Activated naive CD8-positive, alpha-beta T cell treated with anti-CD3 and anti-CD28 coated beads, Interleukin-2, amount 10 ng/mL, durations not matched to agents 7 days and 5 days (primary cell): ENCODE measurements at places on chromosomes 6 and 20. TPM values are rescaled to one million over a fixed set of nuclear protein-coding genes. Genes with fewer than 3 reads are reported as not detected.

DNA sequence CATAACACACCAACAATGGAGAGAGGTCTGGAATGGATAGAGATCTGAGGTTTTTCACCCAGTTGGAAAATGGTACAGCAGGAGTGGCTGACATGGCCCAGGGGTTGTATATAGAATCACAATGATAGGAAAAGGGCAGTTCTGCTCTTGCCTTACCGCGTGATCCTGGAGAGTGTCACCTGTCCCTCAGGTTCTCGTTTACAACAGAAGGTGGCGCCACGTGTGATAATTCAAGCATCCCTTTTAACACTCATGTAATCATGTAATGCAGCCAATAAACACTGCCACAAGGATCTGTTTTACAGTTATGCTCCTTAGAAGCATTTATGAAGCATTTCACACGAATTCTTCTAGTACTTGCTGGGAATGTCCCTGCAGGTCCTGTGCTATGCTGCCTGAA lies 12.9 kb upstream of the WFDC2 start:
- H3K36me3 ChIP-seq, result no peaks in the 10 kb centered on the region
- no peaks in the 10 kb centered on the region for H3K27me3 ChIP-seq
- no peak for DNase-seq

DNA sequence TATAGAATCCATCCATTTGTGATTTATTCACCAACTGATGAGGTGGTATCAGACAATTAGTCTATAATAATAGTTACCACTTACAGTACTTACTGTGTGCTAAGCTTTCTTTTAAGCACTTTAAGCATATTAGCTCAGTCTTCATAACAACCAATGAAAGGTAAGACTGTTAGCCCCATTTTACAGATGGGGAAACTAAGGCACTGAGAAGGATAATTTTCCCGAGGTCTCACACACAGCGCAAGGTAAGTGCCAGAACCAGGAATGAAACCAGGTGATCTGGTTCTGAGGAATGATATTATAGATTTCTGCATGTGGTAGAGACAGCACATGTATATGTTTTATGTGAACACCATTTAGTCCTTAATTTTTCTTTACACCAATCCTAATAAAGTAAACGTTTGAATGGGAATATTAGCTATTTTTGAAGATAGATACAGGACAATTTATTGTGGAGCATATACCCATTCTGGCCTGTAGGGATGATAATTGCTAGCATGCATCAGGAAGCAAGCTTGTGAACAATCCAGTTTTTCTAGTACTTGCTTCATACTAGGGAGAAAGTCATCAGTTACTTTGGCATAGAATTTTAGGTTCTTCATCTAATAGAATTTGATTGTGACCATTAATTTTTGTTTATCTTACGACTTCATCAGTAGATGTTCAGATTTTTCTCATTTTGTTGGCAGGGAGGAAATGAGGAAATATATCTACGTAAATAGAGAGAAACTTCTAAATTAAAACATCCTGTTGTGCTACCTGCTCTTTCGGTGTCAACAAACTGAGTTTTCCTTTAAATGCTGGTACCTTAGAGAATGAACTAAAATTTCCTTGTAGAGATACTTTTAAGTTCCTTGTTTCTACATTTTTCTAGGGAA lies 3.0 kb downstream of the YWHAB start:
- H3K4me1 ChIP-seq, result peaks cover 48% of the 10 kb centered on the region
- H3K27ac ChIP-seq, result peak overlapping the region; percentile 62
- H3K4me3 ChIP-seq, result peak overlapping the region; percentile 91
- H3K36me3 ChIP-seq, result peaks cover 21% of the 10 kb centered on the region

DNA sequence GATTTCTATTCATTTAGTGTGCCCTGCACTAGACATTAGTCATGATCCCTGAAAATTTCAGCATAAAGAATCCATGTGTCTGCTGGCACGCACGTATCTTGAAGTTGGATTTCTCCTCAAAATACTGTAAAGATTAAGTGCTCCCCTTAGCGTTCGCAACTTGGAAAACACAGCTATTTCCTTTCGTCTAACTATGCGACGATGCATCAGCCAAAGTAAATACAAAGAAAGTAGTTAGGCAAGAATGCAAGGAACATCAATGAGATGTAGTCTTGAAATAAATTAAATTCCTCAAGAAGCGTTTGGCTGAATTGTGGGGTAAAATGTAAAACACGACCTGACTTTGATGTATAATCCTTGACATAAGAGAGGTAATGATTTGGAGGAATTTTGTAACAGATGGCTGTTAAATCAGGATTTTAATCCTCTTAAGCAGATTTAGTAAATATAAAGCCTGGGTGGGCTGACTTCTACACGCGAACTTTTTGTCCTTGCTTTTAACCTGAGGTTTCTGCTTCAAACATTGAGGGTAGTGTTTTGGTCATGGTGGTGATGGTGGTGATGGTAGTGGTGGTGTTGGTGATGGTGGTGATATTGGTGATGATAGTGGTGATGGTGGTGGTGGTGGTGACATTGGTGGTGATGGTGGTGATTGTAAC lies 88.2 kb downstream of the FOXF2 start:
- peaks cover 1% of the 10 kb centered on the region for H3K4me1 ChIP-seq
- no peak for DNase-seq
- no peaks in the 10 kb centered on the region for H3K36me3 ChIP-seq
- no peak overlapping the region for H3K27ac ChIP-seq

DNA sequence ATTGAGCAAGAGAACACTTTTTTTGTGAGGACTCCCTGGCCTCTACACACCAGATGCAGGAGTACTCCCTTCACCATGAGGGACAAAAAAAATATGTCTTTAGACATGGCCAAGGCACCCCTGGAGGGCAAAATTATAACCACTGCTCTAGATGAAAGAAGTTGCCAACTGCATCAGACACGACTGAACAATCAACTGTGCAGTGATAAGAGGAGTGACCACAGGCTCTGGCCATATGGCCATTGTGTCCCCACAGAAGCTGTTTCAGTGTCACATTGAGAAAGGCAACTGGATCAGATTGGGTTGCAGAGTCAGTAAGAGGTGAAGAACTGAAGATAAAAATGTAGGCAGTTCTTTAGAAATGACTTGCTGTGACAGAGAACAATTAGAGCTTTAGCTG lies 85.7 kb downstream of the C6orf118 start:
- H3K36me3 ChIP-seq, result no peaks in the 10 kb centered on the region
- no peak for DNase-seq
- H3K4me3 ChIP-seq, result no peak overlapping the region

GRCh38 chr6:34586327-34587040 lies 30.4 kb upstream of the SPDEF start:
- H3K4me1 ChIP-seq, result peaks cover 7% of the 10 kb centered on the region
- no peak overlapping the region for H3K27ac ChIP-seq
- no peaks in the 10 kb centered on the region for H3K36me3 ChIP-seq
- no peaks in the 10 kb centered on the region for H3K27me3 ChIP-seq

GRCh38 chr6:13163161-13163944 lies 165.0 kb downstream of the TBC1D7 start:
- no peak overlapping the region for H3K27ac ChIP-seq
- H3K4me3 ChIP-seq, result no peak overlapping the region
- peaks cover 4% of the 10 kb centered on the region for H3K27me3 ChIP-seq
- H3K36me3 ChIP-seq, result no peaks in the 10 kb centered on the region
- no peak for DNase-seq
- peaks cover 6% of the 10 kb centered on the region for H3K4me1 ChIP-seq

The C6orf15 gene
- not detected for total RNA-seq

The OTOR gene
- total RNA-seq, result not detected
